Muscle of arm (tissue), 14 donors: ENCODE measurements at places on chromosomes 11 and 22. TPM values are rescaled to one million over a fixed set of nuclear protein-coding genes. Genes with fewer than 3 reads are reported as not detected.

MRGPRX2 gene
- polyA plus RNA-seq: not detected

VPREB1 gene
- polyA plus RNA-seq: not detected

TREH gene
- polyA plus RNA-seq: 0.26 TPM

DNA sequence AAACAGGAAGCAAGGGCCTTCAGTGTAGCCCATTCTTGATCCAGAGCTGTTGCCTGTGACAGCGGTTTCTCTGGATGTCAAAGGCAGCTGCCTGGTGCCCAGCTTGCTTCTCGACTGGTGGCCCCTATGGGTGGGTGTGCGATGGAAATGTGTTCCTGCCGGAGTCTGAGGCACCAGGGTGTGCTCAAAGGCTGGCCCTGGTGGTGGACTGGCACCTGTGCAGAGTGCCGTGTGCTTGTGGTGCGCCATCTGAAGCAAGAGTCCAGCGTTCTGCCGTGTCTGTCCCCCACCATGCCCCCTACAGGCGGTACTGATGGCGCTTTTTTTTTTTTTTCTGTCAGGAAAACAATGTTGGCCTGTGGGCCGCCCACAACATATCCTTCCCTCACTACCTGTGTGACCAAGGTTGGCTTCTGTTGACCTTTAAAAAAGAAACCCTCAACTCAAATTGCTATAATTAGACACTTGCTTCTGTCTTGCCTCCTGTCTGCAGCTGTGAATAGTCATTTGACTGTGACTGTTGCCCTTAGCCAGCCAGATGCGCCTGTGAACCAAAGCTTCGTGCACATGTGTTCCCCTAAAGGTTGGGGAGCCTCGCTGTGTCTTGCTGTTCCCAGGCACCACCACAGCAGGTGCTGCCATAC lies 4.7 kb upstream of the RANBP1 start:
- DNase-seq: no peak

DNA sequence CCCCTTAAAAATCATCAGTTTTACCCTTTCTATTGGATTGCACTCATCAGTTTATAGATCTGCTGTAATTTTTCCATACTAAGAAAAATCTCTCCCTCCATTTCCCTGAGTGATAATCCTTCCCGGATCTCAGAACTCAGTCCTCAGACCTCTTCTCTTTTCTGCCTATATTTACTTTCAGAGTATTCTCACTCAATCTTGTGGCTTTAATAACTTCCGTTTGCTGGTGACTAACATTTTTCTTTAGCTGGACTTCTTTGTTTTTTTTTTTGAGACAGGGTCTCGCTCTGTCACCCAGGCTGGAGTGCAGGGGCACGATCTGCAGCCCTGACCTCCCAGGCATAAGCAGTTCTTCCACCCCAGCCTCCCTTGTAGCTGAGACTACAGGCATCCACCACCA lies 10.4 kb downstream of the ATXN10 start:
- no peak for DNase-seq

HORMAD2 gene
- polyA plus RNA-seq: not detected

DNA sequence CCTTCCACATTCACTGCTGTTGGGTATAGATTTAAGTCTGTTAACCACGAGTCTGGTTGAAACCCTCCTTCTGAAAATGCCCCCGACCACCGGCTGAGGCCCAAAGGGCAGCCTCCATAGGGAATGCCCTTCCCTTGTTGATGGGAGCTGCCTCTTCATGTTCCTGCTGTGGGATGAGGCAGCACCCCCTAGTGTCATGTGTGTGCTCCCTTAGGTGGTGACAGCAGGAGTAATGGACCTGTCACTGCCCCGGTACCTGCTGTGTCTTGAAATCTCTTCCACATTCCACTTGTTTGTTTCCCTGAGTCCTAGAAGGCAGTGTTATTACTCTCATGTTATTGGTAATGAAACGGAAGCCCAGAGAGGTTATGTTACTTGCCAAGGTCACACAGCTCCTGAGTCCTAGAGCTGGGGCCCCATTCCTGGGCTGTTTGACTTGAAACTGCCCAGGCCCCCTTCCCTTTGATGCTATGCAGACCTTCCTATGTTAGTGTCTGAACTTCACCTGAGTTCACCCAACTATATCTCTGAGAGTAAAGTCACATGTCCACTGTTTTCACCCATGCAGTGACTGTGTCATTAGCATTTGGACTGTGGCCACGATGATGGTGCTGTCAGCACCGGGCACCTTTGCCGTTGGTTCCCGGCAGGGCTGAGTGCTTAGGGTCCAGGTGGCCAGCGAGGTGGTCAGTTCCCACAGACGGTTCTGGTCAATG lies 234.3 kb downstream of the TBC1D22A start:
- DNase-seq: no peak

GRCh38 chr11:45755281-45755859 lies 49.6 kb upstream of the SLC35C1 start:
- peak; percentile 17 for DNase-seq

OR4C16 gene
- polyA plus RNA-seq: not detected

DNA sequence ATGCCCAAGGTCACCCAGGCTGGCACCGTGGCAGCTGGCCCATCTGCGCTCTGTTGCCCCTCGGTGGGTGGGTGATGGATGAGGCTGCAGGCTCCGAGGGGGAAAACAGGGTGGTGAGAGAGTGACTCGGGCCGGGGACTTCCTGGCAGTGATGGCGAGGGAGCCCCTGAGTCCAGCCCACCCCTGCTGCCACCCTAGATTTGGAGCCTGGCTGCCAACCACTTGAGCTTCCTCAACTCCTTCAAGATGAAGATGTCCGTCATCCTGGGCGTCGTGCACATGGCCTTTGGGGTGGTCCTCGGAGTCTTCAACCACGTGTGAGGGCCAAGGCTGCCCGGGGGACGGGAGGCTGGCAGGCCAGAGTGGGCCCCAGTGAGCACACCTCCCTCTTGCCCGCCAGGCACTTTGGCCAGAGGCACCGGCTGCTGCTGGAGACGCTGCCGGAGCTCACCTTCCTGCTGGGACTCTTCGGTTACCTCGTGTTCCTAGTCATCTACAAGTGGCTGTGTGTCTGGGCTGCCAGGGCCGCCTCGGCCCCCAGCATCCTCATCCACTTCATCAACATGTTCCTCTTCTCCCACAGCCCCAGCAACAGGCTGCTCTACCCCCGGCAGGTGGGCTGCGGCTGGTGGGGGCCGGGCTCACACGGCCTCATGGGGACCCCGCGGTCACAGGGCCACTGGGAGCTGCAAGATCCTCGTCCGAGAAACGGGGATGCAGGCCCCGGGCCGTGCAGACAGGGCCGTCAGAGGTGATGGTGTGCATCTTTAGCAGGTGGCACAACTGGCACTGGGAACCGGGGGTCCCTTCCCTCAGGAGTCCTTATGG lies 10.1 kb downstream of the TCIRG1 start:
- no peak for DNase-seq

RAG1 gene
- 10.0 TPM for polyA plus RNA-seq

GRCh38 chr11:127027789-127028188 lies 27.2 kb upstream of the KIRREL3 start:
- DNase-seq: no peak

GRCh38 chr22:29718949-29719898 lies 579 bp upstream of the CABP7 start:
- DNase-seq: no peak

DNA sequence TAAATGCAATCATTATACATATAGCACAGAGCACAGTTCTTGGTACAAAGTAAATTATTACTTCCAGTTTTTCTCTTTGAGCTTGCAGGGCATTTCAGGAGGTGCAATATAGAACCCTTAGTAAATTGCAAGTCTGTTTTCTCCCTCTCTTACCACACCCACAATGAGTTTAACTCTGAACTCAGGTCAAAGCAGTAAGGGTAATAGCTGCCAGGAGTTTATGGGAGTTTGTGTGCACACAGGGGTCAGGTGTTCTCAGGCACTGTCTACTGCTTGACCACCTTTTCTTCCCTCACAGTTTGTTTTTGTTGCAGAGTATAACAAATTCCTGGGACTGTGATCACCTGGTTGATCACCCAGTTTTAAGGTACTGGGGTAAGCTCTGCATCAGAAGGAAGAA lies 478.5 kb upstream of the TENM4 start:
- no peak for DNase-seq

IGF2 gene
- polyA plus RNA-seq: 3,768 TPM

- no peak for DNase-seq
Observed at GRCh38 chr11:12496181-12497025, 119.0 kb downstream of the PARVA start.

GAB2 gene
- 15.3 TPM for polyA plus RNA-seq

MS4A6E gene
- not detected for polyA plus RNA-seq

- DNase-seq: no peak
Observed at GRCh38 chr11:61774411-61774810, 18.0 kb downstream of the TMEM258 start.

- DNase-seq: no peak
Observed at GRCh38 chr22:50276143-50276542, 6.0 kb upstream of the MAPK11 start.

DNA sequence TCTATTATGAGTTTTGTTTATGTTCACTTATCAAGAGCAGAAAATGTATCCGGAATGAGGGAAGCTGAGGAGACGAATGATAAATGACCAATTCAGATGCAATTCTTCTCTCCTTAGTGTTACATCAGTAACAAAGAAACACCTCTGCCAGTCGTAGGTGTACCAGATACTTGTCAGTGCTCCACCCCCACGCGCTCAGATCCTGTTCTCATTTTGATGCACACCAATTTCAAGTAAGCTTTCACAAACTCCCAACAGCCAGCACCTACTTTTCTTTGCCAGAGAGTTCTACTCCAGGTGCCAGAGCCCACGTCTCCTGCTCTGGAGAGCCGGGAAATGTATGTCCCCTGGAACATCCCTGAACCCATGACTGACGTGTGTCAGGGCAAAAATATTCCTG lies 43.7 kb downstream of the OR8B12 start:
- DNase-seq: no peak

OTOG gene
- polyA plus RNA-seq: 0.04 TPM

DNA sequence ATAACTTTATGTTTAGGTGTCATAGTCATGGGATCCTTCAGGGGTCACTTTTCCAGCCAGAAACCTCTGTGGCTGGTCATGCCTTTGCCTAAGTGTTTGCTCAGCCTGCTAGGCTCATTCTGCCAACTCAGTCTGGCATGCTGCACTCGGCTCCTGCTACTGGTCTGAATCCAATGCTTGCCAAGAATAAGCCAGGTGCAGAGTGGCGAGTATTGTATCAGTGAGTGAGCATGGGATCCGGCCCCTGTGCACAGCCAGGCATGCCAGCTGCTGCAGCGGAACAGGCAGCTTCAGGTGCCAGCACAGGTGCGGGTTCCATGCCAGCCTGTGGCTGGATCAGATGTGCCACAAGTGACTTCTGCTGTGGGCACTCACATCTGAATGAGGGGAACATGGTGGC lies 1269.3 kb upstream of the CNTN5 start:
- DNase-seq: no peak

GRCh38 chr11:122002047-122002446 lies 114.0 kb downstream of the BLID start:
- DNase-seq: no peak

PPM1F gene
- polyA plus RNA-seq: 43.9 TPM

OR51E2 gene
- polyA plus RNA-seq: 1.1 TPM

DNA sequence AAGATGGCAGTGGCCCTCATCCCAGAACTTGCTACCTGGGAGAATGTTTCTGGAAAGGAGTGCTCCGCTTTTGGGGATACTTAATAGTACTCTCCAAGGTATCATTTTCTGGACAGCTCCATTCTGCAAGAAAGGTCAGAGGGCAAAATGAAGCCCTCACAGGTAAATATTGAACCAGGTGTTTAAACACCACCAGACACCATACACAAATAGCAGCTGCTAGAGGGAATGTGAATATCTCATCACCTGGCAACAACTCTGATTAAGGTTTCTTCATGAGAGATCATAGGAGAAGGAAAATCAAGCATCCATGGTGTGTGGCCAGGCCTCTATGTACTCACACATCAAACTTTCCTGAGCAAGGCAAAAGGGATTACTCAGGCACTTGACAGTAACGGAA lies 226.1 kb upstream of the FAT3 start:
- no peak for DNase-seq

DNA sequence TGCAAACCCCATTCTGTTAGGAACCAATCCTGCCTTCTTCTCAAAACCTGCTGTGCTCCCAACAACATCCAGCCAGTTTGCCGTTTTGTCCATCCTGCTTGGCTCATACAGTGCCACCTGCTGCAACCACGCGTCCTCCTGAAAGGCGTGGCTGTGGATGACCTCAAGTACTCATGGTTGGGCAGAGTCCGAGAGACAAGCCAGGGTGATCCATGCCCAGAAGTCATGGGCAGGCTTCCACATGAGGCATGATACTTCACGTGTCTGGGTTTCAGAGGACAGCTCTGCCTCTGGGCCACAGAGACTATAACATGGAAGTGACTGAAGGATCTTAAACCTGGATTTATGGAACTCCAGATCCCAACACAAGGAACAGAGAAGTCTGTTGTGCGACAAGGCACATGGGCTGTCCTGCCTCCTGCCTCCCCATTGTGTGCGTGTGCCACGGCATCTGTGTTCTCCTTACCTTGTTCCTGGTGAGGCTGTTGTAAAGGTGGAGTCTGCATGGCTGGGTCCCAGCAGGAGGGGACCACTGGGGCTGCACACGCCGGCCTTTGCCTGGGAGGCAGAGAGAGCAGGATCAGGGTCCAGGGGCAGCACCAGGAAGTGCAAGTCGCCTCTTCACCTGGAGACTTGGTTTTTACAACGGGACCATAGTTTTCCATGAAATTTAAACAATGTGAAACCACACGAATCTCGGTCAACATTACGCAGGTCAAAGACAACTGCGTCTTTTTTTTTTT lies 15.4 kb downstream of the CARS1 start:
- DNase-seq: no peak

- no peak for DNase-seq
Observed at GRCh38 chr11:35810045-35810645, 133.7 kb upstream of the LDLRAD3 start.

GRCh38 chr11:15944460-15944859 lies 411.9 kb downstream of the SOX6 start:
- DNase-seq: no peak

DNA sequence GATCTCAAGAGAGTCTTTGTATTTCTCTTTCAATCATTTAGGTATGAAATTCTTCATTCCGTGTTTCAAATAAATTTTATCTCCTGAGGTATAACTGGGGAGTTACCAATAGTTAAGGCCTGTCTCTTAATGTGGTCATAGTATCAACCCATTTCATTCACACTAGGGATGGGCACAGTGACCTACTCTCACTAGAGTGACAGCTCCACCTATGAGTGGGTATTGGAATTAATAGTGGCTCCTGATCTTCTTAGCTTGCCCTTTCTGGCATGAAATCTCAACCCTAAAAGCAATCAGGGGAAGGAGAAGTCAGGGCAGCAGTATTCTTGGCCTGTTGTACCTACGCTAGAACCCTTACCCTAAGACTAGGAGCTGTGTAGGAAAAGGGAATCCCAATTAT lies 507.7 kb downstream of the FAM181B start:
- no peak for DNase-seq

OR4D5 gene
- not detected for polyA plus RNA-seq

- DNase-seq: no peak
Observed at GRCh38 chr11:35529971-35530495, 4.6 kb upstream of the PAMR1 start.

- DNase-seq: no peak
Observed at GRCh38 chr22:39617970-39618757, 47.6 kb downstream of the CACNA1I start.

DNA sequence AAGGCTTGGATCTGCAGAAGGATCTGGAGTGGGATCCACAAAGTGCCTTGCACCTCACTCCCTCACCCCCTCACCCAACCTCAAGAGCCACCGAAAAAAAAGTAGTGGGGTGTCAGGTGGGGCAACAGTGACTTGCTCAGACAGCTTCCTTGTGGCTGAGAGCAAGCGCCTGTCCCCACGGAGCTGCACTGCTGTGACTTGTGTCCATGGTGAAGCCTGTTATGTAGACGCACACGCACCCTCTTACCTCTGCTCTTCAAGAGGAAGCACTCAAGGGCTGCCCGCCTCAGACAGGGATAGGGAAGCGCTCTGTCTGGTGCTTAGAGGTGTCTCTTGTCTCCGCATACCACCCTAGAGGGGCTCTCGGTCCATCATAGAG lies 1.2 kb downstream of the DRD2 start:
- no peak for DNase-seq

ARVCF gene
- 40.2 TPM for polyA plus RNA-seq
